ENCODE measurements at places on chromosomes 2 and 18.

DNA sequence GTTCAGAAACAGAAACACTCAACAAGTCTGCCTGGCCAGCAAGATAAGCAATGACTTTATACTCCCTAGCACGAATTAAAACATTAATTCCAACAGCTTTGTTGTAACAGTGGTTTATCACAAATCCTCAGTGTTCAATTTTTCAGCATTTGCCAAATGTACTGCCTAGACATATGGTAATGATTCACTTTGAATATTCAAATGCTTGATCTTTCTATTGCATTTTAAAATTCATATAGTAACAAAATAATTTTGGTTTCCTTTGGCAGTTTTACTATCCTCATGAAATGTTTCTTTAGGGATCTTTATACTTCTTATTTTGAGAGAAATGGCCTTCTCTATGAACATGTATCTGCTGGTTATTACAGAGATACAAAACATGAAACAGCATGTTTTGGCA lies 851.8 kb upstream of the NXPH2 start:
- DNase-seq, result no peak

GRCh38 chr2:241592126-241592845 lies 33.7 kb downstream of the BOK start:
- no peak for DNase-seq

DNA sequence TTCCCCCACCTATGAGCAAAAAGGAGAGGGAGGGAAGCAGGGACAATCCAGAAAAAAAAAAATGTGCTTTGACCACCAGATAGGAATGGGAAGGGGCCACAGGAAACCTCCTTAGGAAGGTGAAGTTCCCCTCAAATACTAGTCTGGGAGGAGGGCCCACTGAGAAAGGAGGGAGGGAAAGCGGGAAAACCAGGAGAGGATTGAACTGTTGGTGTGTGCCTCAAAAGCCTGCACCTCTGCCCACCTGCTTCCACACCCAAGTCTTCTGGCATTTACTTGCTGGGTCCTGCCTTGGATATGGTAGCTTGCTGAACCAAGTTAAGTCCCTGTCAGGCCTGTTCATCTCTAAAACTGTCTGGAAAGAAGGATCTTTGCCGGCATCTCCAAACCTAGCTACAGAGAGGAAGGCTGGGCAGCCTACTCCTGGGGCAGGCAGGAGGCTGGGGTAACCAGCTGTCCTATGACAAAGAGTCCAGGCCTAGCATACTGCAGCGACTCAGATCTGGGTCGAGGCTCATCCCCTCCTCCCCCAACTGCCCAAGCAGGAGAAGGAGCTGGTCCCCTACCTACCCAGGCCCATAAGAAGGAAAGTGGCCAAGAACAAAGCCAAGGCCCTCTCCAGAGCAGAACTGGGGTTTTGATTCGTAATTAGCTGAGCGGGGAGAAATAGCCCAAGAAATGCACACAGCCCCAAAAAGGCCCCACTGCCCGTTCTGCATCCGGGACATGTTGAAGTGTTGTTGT lies 3.0 kb downstream of the EN1 start:
- no peak for DNase-seq

DNA sequence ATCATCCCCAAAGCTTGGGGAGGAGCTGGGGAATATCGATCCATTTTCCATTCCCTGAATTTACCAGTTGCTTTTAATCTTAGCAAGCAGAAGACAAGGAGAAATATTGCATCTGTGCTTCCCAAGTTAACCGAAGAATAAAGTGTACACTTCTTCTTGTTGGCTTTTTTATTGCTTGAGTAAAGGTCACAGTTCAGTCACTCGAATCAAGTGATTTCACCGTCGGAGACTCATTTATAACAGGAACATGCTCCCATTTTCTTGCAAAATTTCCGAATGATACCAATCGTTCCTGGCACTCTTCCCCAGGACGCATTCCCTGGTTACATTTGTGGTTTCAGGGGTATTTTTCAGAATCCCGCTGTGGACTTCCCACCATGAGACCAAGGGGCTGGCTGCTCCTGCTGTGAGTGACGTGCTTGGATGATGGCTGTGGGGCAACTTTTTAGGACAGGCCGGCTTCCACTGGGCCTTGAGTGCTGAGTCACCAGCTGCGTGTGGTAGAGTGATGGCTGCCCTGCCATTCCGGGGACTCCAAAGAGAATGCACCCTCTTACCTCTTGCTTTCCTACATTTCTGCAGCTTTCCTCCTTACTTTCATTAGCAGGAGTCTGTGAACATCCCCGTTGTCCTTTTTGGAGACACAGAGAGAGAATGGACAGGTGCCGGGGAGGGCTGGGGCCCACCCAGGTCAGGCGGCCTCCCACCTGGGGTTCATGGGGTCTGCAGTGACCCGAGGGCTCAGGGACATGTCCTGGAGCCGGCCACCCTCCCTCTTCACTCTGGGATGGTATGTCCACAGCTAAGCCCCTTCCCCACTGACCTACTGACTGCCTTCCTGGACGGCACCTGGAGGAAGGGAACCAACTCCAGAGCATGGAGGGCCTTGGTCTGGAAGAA lies 60.7 kb upstream of the HDAC4 start:
- DNase-seq, result no peak

GRCh38 chr2:126999106-126999756 lies 100.5 kb downstream of the TEX51 start:
- DNase-seq, result no peak

All from NCI-H748 treated with DMSO at 0.1 percent for 48 hours (cell line).